ENCODE measurements at places on chromosomes 2 and 18. TPM values are rescaled to one million over a fixed set of nuclear protein-coding genes. Genes with fewer than 3 reads are reported as not detected.

Gene CFC1
- total RNA-seq = not detected

- DNase-seq = peak; percentile 79
These were observed 366.9 kb downstream of the OSR1 start for GRCh38 chr2:18991177-18992168.

- DNase-seq = no peak
These were observed 287.6 kb downstream of the SETBP1 start for GRCh38 chr18:44968336-44968735.

- no peak for DNase-seq
These were observed 264.3 kb downstream of the PTGR3 start for GRCh38 chr18:74944676-74945075.

GRCh38 chr2:50674876-50675275 is 357.1 kb downstream of the NRXN1 start:
- no peak for DNase-seq

- DNase-seq = no peak
These were observed 33.7 kb downstream of the FASTKD2 start for GRCh38 chr2:206799083-206799482.

Data from MG63 (cell line).